ENCODE measurements at places on chromosomes 16 and 17.

DNA sequence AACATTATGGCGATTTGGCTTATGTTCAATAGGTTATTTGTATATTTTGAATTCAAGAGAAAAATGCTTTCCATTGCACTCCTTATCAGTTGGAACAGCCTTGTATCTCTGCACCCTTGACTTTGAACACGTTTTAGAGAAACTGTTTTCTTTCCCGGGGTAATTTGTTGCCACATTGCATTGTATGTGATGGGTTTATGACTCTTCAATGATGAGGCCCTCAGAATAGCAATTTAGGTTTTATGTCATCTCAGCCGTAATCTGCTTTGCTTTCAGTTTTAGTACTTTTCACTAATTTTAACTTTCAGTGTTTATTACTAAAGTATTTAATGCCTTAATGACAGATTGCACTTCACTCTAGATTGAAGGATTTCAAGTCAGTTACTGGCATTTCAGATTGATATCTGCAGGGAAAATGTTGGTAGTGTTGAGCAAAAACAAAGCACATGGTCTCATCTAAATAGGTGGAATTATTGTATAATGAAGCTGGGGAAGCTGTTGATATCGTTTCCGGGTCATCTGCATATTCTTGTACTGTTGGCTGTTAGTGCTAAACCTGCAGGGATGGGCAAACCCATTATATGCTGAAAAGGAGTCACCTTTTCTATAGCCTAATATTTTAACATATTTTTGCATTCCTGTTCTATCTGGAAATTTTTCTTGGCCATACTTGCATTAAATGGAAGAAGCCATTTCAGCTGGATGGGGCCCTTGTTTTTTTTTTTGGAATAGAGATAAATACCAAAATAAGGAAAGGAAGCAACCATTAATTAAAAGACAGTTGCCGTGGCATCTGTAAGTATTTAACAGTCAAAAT is 2.0 kb downstream of the LUC7L3 start:
- DNase-seq: no peak

- DNase-seq: no peak
Measured at GRCh38 chr17:8459107-8459506, 23.4 kb downstream of the NDEL1 start.

DNA sequence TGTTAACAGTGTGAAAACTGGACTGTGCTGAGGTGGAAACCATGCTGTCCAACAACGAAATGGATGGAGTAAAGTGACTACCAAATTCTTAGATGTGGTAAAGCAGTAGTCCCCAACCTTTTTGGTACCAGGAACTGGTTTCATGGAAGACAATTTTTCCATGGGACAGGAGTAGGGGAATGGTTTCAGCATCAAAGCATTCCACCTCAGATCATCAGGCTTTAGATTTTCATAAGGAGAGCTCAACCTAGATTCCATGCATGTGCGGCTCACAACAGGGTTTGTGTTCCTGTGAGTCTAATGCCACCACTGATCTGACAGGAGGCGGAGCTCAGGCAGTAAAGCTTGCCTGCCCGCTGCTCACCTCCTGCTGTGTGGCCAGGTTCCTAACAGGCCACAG is 11.5 kb downstream of the SLX4 start:
- DNase-seq: no peak

DNA sequence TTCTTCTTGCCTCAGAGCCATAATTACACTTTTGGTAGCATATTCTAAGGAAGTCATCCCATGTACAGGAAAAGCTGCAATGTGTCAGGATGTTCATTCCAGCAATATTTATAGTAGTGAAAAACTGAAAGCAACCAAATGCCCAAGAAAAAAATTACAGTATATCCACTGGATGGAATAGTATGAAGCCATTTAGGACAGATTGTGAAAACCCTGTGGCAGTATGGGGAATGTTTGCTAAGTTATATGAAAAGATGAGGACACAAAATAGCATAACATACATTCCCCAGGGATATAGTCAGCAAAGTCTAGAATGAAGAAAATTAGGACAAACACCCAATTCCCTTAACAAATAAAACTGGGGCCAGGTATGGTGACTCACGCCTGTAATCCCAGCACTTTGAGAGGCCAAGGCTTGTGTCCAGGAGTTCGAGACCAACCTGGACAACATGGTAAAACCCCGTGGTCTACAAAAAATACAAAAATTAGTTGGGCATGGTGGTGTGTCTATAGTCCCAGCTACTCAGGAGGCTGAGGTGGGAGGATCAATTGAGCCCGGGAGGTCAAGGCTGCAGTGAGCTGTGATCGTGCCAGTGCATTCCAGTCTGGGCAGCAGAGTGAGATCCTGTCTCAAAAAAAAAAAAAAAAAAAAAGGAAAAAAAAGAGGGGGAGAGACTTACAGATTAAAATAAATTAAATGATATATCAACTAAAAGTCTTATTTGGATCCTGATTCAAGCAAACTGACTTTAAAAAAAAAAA is 2.3 kb downstream of the LRRC3C start:
- no peak for DNase-seq

- DNase-seq: no peak
Measured at GRCh38 chr17:71361656-71362450, 759.0 kb upstream of the SOX9 start.

DNA sequence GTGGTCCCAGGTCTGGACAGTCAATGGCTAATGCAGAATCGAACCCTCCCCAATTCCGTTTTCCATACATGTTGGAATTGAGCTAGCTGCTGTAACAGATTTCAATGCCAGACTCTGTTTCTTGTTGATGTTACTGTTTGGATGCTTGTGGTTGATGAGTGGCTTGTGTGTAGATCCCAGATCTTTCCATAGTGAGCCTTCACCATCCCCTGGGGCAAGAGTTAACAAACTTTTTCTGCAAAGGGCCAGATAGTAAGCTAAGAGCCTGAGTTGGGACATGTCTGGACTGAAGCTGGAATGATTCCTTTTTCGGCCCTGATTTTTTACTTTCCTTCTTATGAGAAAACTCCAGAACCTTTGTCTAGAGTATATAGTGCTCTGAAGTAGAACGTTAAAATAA is 296.3 kb downstream of the CPPED1 start:
- no peak for DNase-seq

DNA sequence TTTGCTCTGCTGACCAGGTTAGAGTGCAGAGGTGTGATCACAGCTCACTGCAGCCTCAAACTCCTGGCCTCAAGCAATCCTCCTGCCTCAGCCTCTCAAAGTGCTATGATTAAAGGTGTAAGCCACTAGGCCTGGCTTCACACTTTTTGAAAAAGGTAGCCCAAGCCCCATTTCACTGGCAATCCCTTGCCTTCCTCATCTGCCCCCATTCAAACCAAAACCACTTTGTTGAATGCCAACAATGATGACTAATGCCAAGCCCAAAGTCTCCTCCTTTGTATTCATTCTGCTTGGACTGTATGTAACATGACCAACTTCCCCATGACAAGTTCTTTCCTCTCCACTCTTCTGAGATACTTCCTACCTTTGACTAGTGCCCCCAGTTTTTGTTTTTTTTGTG is 33.1 kb downstream of the N4BP1 start:
- DNase-seq: no peak

- no peak for DNase-seq
Measured at GRCh38 chr17:65155622-65156021, 18.5 kb downstream of the RGS9 start.

DNA sequence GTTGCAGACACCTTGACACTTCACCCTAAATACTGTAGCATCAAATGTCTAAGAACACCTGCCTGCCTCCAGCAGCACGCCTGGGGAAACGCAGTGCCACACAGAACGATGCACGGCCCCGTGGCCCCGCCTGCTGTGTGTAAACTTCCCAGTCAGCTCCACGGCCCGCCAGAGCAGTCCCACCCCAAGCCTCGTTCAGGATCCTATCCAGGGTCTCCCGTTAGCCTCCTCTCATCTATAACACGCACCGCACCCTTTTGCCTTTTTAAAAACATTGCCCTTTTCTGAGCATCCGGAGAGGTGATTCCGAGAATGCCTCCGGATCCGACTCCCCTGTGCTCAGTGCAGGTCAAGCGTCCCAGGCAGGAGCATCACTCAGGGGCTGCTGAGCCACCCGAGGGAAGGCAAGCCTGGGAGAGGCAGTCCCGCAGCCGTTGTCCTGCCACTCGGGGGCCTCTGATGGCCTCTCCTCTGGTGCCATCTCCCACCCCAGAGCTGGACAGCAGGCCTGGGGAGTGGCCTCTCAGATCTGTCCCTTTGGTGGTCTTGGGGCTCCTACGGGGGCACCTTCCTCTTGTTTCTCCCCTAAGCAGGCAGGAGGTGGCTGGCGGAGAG is 37.9 kb upstream of the SLC38A10 start:
- no peak for DNase-seq

DNA sequence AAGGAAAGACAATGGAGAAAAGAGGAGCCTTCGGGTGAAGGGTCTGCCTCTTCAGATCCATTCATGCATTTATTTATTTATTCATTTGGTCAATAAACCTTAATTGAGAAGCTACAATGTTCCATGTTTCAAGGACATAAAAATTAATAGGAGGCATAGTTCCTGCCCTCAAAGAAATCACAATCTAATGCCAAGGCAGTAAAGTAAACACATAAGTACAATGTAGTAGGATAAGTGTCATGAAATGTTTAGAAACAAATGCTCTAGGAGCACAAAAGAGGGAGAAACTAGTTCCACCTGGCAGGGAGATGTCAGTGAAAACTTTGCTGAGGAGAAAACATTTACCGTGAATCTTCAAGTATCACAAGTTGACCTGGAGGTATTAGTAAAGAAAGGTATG is 103.5 kb upstream of the NOG start:
- no peak for DNase-seq

GRCh38 chr16:29994600-29995323 is 655 bp downstream of the HIRIP3 start:
- DNase-seq: no peak

- no peak for DNase-seq
Measured at GRCh38 chr16:26806657-26807056, 260.1 kb upstream of the C16orf82 start.

DNA sequence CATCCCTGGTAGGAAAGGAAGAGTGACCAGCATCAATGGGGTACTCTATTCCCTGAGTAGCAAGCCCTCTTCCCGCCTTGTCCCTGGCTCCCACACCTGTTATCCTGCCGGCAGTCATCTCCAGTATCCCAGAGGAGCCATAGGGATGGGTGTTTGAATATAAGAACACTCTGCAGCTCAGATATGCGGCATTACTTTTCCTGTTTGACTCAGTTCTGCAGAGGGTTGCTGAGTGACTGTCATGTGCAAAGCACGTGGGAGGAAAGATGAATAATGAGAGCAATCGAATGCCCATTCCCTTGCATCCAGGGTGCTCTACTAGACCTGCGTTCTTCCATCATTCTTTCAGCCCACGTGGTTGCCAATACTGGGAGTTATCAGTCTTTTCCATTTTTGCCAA is 115.1 kb downstream of the PRKCB start:
- peak; percentile 54 for DNase-seq

- no peak for DNase-seq
Measured at GRCh38 chr16:28108590-28109247, 45.2 kb upstream of the GSG1L start.

GRCh38 chr17:74199306-74200092 is 4.0 kb upstream of the RPL38 start:
- DNase-seq: peak; percentile 84

- no peak for DNase-seq
Measured at GRCh38 chr17:40910441-40910841, 25.4 kb upstream of the KRT20 start.

DNA sequence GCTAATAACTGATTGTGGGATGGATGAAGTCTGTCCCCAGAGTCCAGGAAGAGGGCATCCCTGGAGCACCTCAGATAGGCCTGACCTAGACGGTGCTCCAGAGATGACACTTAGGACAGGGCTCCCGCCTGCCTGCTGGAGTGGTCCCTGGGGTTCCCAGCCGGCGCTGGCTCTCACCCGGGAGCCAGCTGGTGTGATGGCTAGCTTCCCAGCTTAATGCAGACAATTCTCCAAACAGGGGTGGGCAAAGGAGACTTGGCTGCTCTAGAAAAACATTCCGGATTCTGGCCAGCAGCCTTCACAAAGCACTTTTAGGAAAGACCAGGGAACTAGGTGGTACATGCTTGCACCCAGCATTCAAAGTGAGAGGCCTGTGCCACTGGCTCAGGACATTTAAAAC is 18.6 kb downstream of the ACE start:
- DNase-seq: no peak

GRCh38 chr16:89829630-89830437 is 1.6 kb downstream of the SPIRE2 start:
- no peak for DNase-seq

- DNase-seq: no peak
Measured at GRCh38 chr17:18191967-18192366, 8.3 kb downstream of the ALKBH5 start.

DNA sequence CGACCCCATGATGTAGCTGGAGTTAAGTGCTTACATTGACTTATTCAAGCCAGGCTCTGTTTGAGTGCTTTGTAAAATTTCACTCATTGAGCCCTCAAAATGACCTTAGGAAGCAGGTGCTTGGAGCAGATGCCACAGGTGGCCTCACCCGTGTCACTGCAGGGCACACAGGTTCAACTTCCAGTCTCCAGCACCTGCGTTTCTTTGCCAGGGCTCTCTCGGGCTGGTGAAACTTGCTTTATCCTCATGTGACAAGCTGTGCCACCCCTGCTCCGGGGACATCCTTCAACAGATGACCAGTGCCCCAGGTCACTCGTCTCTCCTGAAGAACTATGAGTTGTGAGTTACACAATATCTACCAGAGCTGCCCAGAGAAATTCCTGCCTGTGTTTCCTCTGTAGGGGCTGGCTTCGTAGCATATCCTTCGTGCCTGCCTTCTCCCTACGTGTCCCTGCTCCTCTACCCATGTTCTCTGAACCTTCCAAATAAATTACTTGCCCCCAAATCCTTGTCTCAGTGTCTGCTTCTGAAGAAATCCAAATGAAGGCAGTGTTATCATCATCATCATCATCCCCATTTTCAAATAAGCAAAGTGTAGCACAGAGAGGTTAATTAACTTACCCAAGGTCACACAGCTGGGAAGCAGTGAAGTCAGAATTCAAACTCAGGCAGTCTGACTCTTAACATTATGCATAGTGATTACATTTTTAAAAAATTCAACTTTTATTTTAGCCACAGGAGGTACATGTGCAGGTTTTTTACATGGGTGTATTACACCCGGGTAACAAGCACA is 352.5 kb downstream of the NPIPA8 start:
- DNase-seq: no peak

- DNase-seq: no peak
Measured at GRCh38 chr16:50601341-50601740, 53.1 kb downstream of the NKD1 start.

- no peak for DNase-seq
Measured at GRCh38 chr16:49849754-49850108, 6.2 kb downstream of the ZNF423 start.

- DNase-seq: peak; percentile 28
Measured at GRCh38 chr16:50547340-50548124, 664 bp upstream of the NKD1 start.

Data from head of caudate nucleus (tissue), 42 donors.